ENCODE measurements at places on chromosomes 2 and 18.

- no peak for DNase-seq
Measured at GRCh38 chr2:189555232-189555631, 25.4 kb downstream of the SLC40A1 start.

DNA sequence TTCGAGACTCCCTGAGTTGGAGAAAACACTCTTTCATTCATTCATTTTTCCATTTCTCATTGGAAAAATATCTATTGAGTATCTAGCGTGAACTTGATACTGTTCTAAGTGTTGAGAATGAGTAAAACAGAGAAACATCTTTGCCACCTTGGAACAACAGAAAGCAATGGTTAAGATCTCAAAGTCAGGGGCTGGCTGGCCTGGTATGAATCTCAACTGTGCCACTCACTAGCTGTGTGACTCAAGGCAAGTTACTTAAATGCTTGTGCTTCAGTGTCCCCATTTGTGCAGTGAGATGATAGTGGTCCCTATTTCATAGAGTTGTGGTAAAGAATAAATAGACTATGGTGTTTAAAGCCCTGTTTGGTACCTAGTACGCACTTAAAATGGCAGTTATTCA is 415.2 kb downstream of the NBAS start:
- no peak for DNase-seq

GRCh38 chr2:127683757-127684156 is 8.4 kb upstream of the LIMS2 start:
- no peak for DNase-seq

DNA sequence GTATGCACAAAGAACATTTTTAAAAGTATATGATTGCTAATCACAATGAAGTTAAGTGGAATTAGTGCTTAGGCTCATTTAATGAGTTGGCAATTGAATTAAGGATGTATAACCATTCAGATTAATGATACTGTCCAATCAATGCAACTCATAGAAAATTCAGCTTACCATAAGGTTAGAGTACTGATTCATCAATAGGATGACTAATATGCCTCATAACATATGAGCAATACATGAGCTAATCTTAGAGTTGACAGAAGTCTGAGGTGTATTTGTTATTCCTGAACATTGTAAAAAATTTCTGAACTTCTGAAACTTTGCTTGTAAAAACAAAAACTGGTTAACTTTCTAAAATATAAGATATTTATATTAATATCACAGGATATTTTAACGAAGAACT is 118.3 kb upstream of the NETO1 start:
- no peak for DNase-seq

GRCh38 chr2:172107690-172108586 is 5.2 kb upstream of the DLX2 start:
- DNase-seq, result no peak

DNA sequence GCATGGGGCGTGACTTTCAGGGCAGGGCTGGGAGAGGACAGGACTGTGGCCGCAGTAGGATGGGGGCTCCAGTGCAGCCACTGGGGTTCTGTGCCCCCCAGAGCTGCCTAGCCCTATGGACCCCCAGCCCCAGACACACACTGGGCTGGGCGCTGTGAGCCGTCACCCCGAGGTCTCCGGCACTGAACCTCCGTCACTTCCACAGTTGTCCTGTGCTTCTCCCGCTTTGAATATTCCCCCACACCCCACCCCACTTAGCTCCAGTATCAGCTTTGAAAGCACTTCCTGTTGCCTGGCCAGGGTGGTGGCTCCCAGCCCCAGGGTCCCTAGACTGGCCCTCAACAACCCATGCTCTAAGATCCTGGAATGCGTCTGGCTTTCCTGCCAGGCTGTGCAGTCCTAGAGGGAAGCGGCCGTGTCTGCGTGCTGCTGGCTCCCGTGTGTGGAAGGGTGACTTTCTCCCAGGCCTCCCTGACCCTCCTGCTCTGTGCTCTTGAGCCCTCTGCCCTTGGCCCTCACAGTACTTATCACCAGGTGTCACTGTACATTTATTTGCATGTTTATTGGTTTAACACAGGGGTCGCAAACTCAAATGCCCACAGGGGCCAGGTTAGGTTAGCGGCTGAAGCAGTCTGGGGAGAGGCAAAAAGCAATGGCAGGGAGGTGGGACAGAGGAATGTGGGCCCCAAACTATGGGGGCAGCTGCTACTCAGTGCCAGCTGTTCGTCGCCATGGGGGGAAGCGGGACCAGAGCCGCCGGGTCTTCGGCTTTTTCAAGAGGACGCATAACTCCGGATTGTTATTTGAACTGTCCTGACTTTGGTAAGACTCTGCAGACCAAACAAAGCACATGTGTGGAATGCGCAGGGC is 9.9 kb downstream of the OBSL1 start:
- DNase-seq, result no peak

- DNase-seq, result no peak
Measured at GRCh38 chr18:79863161-79864005, 65.6 kb downstream of the KCNG2 start.

- peak; percentile 28 for DNase-seq
Measured at GRCh38 chr18:55781481-55781957, 193.5 kb upstream of the TCF4 start.

- no peak for DNase-seq
Measured at GRCh38 chr2:203664029-203664755, 42.2 kb upstream of the CD28 start.

- no peak for DNase-seq
Measured at GRCh38 chr2:135190799-135191198, 138.7 kb downstream of the RAB3GAP1 start.

DNA sequence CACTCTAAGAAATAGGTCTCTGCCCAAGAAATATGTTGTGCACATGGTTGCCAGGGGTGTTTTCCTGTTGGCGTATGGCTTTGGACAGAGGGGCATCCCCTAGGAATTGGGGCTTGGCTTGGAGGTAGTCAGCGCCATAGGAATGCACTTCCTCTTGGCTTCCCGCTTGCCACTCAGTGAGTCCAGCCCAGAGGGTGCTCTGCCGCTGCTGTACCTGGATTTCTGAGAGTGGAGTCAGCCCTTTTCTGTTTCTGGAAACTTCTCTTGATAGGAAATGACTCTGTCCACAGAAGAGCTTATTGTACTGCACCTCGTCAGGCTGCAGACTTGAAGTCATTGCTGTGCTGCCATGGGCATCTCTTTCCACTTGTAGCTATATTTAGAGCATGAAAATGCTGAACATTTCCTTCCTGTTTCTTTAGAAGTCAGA is 116.7 kb upstream of the MGAT5 start:
- DNase-seq, result no peak

DNA sequence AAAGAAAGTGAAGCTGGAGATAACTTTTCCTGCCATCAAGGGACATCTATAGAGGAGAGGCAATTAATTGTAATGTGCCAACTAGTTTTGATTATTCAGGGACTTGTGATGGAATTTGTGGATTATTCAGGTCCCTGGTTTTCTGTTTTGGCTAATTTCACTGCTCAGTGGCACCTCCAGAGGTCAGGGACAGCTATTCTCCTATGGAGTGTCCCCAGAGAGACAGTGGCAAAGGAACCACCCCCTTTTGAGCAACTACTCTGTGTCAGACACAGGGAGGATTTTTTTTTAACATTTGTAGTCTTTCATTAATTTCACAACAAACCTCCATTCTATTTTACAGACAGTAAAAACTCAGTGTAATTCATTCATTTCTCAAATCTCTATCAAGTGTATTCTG is 206.0 kb upstream of the SPRED2 start:
- no peak for DNase-seq

- DNase-seq, result no peak
Measured at GRCh38 chr2:103805746-103806145, 1043.9 kb downstream of the TMEM182 start.

- DNase-seq, result no peak
Measured at GRCh38 chr2:31371691-31372090, 42.9 kb downstream of the XDH start.

DNA sequence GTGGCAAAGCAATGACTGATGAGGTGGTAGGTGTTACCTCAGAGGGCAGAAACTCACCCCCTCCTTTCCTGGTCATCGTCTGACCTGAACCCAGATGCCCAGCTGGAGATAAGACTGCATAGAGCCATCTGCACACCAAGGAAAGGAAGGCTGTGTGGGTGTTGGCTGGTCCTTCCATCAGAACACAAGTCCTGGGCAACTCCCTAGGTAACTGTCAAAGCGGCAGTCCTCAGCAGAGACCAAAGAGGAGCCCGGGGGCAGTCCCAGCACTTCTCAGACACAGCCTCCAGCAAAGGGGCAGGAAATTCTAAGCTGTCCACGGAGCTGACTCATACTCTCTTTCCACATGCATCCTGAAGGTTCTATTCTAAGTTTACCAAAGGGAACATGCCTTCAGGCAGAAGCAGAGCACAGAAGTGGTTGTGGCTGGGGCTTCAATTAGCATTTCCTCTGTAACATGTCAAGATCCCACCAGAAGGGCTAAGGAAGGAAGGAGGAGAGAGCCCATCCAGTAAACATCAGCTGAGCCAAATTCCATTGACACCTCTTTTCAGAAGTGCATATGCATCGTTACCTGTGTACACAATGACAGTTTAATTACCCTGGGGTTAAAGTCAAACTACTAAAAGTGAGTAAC is 54.7 kb downstream of the SPRED2 start:
- peak; percentile 30 for DNase-seq

DNA sequence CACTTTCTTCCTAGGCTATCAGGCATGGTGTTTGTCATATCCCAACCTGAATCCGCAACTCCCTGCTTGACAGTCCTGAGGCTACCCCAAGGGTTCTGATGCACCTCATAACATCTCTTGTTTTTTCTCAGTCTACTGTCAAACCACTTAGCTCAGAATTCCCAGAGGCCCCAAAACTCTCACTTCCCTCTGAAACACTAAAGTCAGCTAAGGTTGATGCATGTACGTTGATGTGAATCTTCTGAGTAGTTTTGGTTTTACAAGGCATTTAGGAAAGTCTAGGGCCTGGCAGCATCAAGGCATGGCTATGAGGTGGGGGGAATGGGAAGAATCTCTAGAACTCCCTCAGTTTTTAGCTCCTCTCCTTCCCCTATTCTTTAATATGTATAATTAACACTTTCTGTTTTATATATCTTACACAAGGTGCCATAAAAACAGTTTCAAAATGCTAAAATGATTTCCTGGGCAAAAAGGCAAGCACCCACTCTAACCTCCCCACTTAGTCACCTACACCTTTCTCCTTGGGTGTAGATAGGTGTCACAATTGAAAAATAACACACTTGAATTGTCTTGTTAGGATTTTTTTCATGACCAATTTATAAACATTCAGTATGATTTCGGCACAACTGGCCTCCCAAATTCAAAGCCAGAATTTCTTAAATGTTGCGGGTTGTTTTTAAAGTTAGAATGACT is 71.4 kb upstream of the TANK start:
- no peak for DNase-seq

GRCh38 chr2:97669448-97669847 is at the start of gene C2orf92:
C2orf92 (plus strand) TSS chr2:97669713; CDS start chr2:97669789, 76 bp downstream.
- no peak for DNase-seq

- no peak for DNase-seq
Measured at GRCh38 chr2:156333274-156333950, 891 bp upstream of the NR4A2 start.

GRCh38 chr2:129464036-129464435 is 515.4 kb upstream of the RAB6C start:
- no peak for DNase-seq

GRCh38 chr18:46629361-46629760 is 27.7 kb downstream of the LOXHD1 start:
- no peak for DNase-seq

- no peak for DNase-seq
Measured at GRCh38 chr2:112175958-112176573, 37.9 kb downstream of the FBLN7 start.

All from NCI-H2029 (cell line).